ENCODE measurements at places on chromosomes 7 and 10.
A peak's percentile ranks its signal among the peaks of the same experiment; 100 is the strongest.

- DNase-seq: no peak
These were observed 96.7 kb downstream of the TWIST1 start for GRCh38 chr7:19020711-19021110.

DNA sequence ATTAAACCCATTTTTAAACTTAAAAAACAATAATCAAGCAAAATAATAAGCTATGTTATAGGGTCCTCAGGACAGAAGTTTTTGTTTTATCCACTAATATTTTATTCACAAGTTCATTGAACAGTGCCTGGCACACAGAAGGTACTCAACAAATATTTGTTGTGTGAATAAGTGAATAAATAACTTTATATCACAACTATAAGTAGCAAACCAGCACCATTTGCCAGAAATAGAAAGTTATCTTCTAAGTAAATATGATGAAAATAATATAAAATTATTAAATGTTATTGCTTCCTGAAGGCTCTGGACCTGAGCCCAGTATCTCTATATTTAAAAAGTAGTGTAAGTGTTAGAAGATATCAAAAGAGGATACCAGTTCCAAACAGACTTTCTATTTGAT is 29.1 kb upstream of the SEPTIN7 start:
- DNase-seq: no peak

DNA sequence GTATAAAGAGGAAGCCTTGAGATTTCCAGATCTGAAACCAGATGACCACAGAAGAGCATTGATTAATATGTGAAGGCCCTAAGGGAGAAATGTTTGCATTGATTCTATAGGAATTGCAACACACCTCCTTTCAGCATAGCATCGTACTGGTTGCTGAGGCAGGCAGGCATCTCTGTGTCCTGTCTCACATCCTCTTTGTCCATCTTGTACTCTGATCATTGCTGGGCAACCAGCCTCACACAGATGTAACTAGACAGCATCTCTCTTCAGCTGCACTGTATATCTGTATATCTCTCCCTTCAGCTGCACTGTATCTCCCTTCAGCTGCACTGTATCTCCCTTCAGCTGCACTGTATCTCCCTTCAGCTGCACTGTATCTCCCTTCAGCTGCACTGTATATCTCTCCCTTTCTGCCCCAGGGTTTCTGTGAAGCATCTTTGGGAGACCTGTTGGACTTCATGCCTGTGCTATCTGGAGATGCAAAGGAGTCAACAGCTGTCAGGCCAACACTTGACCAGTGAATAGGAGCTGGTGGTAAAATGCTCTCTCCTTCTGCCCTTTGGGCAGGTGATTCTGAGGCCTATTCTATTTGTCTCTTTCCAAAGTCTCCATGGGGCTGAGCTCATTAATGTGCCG is 40.3 kb downstream of the TMEM178B start:
- no peak for DNase-seq

DNA sequence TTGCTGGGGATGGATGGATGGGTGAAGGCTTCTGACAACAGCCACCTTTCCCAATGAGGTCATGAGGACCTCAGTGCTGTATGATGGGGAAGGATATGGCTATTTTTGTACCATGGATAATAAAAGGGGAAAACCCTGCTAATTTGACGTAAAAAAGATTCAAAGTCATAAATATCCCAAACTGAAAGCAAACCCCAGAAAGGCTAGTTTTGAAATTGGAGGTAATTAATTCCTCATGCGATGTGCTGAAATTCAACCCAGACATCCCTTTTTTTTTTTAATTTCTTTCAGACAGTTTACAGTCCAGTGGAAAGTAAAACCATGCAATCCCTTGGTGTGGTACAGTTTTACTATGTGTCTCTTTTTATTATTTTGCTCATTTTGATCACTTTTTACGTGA is 254.5 kb upstream of the BMPER start:
- DNase-seq: no peak

- no peak for DNase-seq
These were observed 344.8 kb upstream of the FZD8 start for GRCh38 chr10:35986756-35987502.

GRCh38 chr7:107180378-107180777 is 11.6 kb downstream of the HBP1 start:
- DNase-seq: no peak

DNA sequence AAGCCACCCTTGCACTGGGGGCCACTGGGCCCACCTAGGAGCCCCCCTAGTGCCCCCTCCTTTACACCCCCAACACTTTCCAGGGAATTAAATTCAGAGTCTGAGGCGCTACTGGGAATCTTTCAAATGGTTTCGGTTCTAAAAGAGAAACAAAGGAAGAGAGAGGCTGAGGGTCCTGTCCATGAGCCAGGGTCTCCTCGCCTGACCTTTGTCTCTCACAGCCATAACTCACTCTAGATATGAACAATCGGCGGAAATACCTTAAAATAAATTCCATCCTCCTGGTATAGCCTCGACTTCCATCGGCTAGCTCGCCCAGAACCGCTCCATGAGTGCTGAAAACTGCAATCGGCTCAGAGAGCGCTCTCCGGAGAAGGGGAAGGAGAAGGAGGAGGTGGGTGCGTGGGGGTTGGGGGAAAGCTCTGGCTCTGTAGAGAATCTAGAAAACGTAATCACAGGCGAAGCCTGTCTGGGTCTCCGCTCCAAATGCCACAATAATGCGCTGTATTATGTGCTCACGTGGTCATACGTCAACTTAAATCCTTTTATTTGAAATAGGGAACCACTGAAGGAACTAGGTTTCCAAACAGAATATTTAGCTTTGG is 12.6 kb downstream of the HOXA4 start:
- DNase-seq: no peak

DNA sequence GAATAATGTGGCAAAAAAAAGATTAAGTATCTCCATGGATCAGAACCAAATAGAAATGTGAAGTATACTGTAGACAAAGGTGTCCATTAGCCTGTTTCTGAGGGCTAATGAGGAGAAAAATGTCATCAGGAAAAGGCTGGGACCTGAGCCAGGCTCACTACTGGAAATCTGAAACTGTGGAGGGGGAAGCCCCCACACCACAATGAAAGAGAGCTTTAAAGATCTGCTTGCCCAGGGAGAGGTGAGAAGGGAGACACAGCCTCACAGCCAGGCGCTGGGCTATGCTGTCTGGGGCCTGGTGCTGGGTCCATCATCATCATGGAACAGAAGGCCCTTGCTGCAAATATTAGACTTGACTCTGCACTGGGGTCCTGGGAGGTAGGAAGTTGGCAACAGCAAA is 90.4 kb downstream of the OSBPL3 start:
- no peak for DNase-seq

DNA sequence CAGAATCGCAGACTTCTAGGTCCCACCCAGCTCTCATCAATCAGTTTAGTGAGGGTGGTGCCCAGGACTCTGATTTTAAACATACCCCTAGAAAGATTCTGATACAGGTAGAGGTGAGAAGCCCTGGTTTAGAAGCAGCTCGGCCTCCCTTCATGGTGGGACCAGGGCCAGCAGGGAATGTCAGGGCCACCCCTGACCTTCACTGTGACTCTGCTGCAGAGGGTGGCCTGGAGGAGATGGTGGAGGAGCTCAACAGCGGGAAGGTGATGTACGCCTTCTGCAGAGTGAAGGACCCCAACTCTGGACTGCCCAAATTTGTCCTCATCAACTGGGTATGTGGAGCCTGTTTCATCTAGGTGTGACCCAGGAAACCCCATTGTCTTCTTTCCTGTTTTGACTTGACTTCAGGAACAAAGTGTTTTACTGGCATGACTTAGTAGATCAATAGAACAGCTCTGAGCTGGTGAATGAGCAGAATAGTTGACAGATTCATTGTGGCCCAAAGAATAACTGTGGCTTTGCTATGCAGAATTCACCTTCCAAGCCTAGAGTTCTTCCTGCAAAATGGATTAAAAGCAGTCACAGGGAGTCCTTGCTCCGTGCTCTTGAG is 7.2 kb downstream of the DBNL start:
- DNase-seq: no peak

- DNase-seq: no peak
These were observed 256.5 kb downstream of the PHTF2 start for GRCh38 chr7:78055001-78055573.

DNA sequence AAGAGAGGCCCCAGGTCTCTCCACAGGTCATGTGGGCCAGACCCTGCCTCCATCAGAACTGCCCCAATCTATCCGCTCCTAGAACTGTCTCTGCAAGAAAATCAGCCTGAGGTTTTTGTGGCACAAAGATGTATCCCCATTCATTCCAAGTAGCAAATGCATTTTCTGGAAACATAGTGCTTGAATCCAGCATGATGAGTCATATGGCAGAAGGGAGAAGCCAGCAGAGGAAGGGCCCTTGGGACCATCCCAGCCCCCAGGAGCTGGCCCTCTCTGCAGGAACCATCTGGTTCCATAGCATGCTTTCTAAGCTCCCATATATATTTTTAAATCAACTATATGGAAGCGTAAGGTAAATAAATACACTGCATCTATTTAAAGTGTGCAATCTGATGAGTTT is 563.2 kb downstream of the GALNT17 start:
- no peak for DNase-seq

DNA sequence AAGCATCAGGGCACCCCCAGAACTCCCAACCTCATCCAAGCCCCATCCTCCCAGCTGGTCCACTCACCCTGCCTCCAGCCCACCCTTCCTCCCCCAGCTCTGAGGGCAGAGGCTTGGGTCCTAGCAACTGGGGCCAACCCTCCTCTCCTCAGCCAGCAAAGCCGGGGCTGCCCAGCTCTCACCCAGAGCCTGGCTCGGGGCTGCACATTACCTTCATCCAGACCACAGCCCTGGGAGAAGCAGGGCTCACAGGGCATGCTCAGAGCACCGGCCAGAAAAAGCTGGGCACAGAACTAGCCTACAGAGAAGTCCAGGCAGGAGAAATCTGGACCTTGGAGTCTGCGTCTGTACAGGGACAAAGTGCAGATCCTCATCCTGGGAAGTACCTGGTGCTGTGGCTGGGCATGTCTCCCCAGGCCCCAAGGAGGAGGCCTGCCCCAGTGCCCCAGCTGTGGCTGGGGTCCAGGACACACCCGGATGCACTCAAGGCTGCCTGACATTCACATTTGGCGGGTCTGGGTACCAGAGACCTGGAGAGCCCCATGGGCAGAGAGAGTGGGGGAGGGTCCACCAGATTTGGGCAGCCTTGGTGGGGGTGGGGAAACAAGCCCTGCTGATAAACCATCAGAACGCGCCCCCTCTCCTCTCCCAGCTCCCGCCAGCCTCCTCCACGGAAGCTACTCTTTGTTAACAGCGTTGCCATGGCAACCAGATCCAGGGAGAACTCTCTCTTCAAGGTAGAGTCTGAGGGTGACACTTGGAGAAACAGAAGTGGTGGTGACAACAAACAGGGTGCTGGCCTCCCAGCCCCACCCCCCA is 5.1 kb downstream of the RASGEF1A start:
- peak; percentile 1 for DNase-seq

GRCh38 chr10:129941199-129942018 is 22.7 kb downstream of the EBF3 start:
- DNase-seq: no peak

DNA sequence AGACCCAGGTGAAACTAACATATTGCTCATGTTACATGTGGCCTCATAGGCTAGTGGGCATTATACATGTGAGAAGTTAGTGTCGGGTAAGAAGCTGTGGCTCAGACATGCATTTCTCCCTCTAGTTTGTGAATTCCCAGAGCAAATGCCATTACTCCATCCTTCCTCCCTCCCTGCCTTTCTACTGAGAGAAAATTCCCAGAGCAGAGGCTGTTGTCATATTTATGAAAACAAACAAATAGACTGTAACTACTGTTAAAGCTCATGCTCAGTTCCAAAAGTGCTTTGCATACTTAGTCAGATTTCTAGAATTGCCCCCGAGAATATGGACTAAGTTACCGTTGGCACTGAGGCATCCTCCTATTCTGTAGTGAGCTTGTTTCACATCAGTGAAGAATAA is 29.0 kb downstream of the ZNRF2 start:
- DNase-seq: no peak

GRCh38 chr7:27685209-27685608 is 22.5 kb upstream of the HIBADH start:
- no peak for DNase-seq

DNA sequence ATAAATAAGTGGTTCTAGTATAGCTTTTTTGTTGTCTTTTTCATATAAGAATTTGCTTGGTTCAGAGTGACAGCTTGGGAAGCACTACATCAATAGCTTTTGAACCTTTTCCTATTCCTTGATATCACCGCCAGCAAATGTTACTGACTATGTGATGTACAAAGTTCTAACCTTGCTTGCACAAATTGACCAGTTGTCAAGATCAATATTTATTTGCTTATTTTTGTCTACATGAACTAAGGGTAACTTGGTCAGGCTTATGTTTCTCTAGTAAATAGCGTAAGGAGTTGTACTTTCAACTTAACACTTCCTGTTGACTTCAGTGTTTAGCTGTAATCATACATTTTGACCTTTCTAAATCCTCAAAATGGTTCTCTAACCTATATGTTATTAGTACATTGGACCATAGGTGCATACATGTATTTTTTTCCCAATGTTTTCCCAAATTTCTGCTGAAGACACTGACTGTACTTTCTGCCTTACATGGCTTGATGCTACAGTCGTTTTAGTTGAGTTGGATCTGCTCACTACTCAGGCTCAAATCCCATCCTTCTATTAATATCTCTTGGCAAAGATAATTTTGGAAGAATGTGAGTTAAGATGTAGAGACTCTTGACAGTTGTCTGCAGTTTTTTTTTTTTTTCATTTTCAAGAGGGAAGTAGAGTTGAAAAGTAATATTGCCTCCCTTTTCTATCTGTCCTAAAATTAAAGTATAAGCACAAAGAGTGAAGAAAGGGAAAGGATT is 239.1 kb upstream of the KAT6B start:
- DNase-seq: no peak

DNA sequence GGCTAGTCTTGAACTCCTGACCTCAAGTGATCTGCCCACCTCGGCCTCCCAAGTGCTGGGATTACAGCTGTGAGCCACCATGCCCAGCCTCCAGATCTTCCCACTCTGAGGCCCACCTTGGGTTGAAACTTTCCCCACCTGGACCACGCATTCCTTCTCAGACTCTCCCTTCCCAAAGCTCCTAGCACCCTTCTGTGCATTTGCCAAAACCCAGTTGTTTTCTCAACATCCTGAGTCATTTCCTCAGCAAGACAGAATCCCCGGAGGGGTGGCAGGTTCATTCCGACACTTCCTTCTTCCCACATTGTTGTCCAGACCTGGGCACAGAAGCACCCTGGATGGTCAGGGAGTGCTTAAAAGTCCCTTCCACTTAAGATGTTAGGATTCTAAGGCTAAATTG is 28.9 kb downstream of the BAG3 start:
- no peak for DNase-seq

- DNase-seq: no peak
These were observed 104.0 kb upstream of the KIAA1217 start for GRCh38 chr10:24104895-24105294.

DNA sequence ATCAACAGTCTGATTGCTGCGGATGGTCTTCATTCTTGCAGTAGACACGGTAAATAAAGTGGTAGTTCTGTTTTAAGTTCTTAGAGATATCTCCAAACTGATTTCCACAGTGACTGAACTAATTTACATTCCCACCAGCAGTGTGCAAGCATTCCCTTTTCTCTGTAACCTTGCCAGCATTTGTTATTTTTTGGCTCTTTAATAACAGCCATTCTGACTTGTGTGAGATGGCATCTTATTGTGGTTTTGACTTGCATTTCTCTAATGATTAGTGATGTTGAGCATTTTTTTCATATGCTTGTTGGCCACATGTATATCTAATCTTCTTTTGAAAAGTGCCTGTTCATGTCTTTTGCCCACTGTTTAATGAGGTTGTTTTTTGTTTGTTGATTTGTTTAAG is 30.2 kb upstream of the CXCL12 start:
- no peak for DNase-seq
